GM19239 (cell line): ENCODE measurements at places on chromosomes 16 and 17.
A peak's percentile ranks its signal among the peaks of the same experiment; 100 is the strongest.

- no peak for DNase-seq
These were observed 13.2 kb downstream of the SLC6A4 start for GRCh38 chr17:30222251-30222650.

DNA sequence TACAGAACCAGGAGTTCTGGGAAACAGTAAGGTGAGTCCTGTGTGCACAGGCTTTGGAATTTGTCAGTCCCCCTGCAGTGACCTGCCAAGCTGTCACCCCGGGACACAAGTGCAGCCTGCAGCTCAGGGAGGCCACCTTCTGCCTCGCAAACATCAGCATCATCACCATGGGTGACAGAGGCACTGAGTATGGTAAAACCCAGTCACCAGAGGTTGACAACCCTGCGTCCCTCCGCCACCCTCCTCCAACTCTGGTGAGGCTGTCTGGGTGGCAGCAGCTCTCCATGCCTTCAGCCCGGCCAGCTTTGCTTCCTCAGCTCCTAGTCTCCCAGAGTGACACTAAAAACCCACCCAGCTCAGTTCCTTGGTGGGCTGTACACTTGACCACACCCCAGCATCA is 221.0 kb downstream of the CPPED1 start:
- no peak for DNase-seq

DNA sequence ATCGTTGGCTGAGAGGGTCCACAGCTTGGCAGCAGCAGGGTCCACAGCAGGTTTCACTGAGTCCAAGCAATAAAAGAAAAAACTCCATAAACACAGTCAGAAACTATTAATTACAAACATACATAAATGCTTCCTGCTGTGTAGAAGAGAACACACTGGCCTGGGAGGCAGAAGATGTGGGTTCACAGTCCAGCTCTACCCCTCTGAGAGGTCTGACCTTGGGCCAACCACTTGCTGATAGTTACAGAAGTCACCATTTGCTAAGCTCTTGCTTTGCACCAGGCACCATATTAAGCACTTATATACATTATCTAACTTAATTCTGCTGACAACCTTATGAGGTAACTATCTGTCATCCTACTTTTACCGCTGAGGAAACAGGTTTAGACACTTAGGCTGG is 14.7 kb downstream of the CIAPIN1 start:
- DNase-seq = no peak

- no peak for DNase-seq
These were observed 26.5 kb downstream of the NKD1 start for GRCh38 chr16:50574745-50575136.

DNA sequence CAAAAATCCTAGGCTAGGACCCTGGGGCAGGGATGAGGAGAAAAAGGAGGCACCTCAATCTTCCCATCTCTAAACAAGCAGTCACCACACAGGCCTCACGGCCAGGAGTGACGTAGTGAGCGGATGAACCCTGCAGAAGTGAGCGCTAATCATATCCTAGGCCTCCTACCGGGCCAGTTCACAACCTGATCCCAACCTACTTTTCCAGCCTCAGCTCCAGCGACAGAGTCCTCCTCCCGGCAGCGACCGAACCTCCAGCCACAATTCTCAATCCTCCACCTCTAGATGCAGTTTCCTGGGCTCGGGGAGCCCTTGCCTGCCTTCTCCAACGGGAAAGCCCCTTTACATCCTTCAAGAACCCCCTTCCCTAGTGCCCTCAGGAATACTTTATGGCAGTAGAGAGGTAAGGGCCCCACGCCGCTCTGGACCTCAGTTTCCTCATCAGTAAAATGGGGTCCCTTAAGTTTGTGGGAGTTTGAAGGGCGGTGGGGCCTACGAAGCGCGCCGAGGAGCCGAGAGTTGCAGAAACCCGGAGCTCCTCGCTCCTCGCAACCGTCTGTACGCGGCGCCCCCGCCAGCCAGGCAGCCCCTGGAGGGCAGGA is 1.4 kb downstream of the ZNF668 start:
- DNase-seq = peak; percentile 42

GRCh38 chr16:53756275-53756996 is 52.5 kb downstream of the FTO start:
- no peak for DNase-seq

- DNase-seq = no peak
These were observed 26.4 kb upstream of the CLEC3A start for GRCh38 chr16:77995843-77996455.

DNA sequence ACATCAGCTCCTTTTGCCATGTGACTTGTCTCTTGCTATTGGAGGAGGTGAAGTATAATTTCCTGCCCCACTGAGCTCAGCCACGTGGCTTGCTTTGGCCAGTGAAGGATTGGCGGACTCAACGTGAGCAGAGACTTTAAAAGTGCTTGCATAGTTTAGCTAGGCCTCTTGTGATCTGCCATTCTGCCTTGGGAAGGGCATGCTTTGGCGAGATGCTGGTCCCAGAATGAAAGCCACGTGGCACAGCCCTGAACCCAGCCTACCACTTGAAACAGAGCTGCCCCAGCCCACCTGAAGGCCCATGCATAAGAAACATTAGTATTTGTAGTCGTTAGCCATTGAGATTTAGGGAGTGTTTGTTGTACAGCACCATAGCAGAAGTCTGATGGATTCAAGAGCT is 148.2 kb downstream of the TMEM132E start:
- no peak for DNase-seq

GRCh38 chr16:87618216-87618615 is 15.9 kb downstream of the JPH3 start:
- DNase-seq = no peak

- no peak for DNase-seq
These were observed 196.7 kb downstream of the CDH11 start for GRCh38 chr16:64925166-64925565.

- no peak for DNase-seq
These were observed 1.5 kb downstream of the AMZ2 start for GRCh38 chr17:68249354-68249765.

GRCh38 chr16:2899564-2900072 is 12.1 kb upstream of the FLYWCH1 start:
- no peak for DNase-seq

GRCh38 chr17:63762161-63763078 is 11.0 kb downstream of the CCDC47 start:
- no peak for DNase-seq

GRCh38 chr17:7023576-7024401 is 939 bp downstream of the BCL6B start:
- peak; percentile 84 for DNase-seq

DNA sequence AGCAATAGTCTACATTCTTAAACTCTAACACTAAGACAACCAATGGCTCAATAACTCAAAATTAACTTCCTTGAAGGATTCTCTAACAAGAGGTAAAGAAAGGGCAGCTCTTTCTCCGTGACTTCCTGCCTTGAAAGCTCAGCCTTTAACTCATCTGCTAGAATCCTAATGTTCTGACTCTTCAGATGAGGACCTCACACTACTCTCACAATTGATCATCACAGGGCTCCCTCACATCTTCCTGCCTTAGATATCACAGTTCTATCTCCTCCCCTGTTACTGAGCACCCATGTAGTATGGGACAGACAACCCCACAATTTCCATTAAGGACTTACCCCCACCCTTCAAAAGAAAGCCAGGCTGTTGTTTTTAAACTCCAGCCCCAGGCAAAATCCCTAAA is 33.5 kb downstream of the SMURF2 start:
- DNase-seq = no peak

DNA sequence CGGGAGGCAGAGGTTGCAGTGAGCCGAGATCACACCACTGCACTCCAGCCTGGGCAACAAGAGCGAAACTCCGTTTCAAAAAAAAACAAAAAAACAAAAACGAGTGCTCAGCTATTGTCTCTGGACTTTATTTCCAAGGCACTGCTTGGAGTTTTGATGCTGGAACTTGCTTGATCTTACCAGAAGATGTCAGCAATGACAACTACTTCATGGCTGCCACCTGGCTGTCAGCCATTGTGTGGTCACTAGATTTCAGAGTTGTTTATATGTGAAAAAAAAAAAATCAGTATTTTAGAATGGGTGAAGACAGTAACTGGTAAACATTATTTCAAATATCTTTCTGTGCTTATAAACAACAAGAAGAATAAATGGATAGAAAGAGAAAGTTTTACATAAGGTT is 26.3 kb upstream of the OR4D1 start:
- no peak for DNase-seq

DNA sequence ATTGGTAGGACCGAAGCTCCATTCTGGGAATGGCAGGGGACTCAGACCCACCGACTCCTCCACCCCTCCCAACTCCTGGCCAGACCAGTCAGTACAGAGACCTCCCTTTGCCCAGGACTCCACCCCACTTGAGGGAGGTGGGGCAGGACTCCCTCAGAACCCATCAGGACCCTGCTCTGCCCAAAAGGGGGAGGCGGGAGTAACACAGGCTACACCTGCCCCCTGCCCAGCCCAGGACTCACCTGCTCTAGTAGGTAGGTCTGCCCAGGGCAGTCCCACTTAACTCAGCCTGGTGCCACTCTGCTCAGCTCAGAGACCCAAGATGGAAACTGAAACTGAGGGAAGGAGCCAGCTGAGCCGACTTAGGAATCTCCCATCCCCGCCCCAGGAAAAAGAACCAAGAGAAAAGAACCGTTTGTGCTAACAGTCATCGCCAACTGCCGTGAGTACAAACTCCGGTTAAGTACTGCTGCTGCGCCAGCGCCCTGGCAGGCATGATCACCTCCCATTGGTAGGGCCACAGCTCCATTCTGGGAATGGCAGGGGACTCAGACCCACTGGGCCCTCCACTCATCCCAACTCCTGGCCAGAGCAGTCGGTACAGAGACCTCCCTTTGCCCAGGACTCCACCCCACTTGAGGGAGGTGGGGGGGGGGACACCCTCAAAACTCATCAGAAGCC is 503 bp downstream of the DHX58 start:
- DNase-seq = no peak

DNA sequence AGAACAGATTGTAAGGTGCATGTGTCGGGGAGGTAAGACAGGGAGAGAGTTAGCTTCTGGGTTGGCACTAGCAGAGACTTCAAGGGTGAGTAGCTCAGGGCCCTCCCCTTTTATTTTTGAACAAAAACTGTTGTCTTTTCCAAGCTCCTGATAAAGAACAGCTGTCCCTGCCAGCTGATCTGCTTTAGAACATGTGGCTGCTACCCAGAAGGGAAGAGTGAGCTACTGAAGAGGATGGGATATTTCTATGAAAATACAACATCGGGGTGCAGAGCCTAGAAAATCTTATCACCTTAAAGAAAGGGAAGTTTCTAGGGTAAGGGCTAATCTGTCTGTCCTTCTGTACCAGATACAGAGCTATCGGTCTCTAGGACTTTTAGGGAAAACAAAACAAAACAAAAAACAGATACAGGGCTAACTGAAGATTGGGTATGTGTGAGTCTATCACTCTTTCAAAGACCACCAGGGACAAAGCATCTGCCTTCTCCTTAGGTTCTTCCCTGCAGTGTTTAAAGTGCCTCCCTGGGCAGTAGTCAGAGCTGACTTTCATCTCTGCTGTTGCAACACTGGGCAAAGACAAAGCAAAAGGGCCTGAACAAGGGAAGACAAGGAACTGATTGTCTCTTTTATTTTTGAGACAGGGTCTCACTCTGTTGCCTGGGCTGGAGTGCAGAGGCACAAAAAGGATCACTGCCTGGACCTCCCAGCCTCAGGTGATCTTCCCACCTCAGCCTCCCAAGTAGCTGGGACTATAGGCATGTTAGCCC is 5.0 kb upstream of the DHRS13 start:
- no peak for DNase-seq

DNA sequence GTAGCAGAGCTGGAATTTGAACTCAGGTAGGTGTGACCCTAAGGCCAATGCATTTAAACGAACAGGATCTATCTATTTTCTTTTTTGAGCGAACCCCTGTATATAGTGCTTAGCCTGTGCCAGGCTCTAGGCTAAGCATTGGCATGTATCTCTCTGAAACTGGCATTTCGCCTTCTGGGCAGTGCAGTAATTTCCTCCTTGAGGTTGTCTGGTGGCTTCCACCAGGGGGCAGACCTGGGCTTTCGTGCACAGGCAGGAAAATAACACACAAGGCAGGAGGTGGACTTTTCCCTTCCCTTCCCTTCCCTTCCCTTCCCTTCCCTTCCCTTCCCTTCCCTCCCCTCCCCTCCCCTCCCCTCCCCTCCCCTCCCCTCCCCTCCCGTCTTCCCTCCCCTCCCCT is 34.4 kb upstream of the PRKCB start:
- peak; percentile 54 for DNase-seq

- DNase-seq = no peak
These were observed 16.7 kb downstream of the CDH11 start for GRCh38 chr16:65105171-65105570.

GRCh38 chr17:79006046-79006445 is 3.5 kb downstream of the CANT1 start:
- no peak for DNase-seq

DNA sequence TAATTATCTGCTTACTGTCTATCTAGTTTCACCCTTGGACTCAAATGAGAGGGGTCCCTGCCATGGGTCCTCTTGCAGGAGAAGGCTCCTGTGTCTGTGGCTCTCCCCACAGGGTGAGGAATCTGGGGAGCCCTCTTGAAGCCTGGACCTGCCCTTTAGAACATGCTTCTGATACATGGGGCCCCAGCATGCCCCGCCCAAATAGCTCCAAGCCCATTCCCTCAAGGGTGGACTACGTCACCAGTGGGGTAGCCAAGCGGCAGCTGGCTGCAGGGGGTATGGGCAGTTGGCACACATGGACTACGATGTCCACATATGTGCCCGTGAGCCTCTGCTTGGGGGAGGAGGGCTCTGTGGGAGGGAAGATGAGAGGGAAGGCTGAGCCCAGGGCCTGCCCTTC is 39.3 kb downstream of the ARHGAP27 start:
- no peak for DNase-seq

DNA sequence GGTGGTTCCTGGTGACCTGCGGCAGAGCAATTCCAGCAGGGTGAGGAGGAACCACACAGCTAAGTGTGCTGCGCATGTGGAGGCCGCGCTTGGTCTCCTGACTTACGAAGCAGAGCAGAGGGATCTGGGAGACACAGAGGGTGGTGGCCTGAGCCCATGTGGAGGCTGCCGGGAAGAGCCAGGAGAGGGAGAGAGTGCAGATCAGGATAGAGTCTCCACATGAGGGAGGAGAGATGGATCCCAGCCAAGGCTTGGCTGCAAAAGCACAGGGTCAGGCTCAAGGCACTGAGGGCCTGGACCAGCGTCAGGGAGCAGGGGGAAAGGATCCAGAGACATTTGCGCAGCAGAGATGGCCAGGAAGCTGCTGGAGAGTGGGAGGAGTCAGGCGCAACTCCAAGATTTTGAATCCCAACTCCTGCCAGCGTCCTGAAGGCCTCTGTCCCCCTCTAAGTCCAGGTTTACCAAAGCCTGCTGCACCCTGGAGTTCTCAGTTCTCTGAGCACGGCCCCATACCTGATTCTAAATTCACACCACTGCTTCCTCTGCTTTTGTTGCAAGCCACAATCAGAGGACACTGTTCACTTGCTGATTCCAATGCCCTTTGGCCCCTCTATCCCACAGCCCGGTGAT is 11.3 kb upstream of the MLLT6 start:
- DNase-seq = no peak
